NCI-H1436 treated with DMSO at 0.1 percent for 48 hours (cell line): ENCODE measurements at places on chromosomes 11 and 22.
A peak's percentile ranks its signal among the peaks of the same experiment; 100 is the strongest.

- DNase-seq, result no peak
These were observed 7.0 kb downstream of the ISX start for GRCh38 chr22:35072925-35073324.

DNA sequence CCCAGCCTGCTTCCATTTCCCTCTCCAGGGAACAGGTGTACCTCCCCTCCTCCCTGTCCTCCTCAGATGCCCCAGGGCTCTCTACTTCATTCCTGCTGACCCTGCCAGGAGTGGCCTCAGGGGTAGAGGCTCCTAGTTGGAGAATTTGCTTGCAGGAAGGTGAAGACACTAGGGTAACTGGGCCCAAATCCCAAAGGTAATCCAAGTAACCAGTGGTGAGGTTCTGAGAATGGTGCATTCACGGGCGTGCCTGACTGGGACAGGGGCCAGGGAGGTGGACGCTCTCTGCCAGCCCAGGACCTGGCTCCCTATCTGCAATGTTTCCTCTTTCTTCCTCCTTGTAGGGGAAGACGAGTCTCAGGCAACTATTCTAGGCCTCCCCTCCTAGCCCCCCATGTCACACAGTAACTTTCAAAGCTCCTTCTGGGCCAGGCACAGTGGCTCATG lies 2.9 kb downstream of the SLC35C1 start:
- DNase-seq, result no peak

DNA sequence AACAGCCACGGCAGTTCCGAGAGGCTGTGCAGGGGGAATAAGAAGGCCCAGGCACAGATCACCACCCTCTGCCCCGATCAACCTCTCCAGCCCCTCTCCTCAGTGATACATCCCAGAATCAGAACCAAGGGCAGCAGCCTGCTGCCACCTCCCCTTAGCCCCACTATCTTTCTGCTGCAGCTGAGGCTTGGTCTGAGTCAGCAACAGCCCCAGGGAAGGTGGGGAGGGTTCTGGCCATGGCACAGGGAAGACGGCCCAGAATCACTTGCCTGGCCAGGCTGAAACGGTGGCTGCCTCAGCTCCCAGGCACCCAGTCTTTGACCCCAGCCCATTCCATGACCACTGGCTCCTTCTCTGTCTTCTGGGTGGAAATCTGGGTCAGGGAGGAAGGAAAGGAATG lies 2.3 kb downstream of the CHID1 start:
- no peak for DNase-seq

- DNase-seq, result no peak
These were observed 135.7 kb downstream of the NECTIN1 start for GRCh38 chr11:119593346-119593745.

DNA sequence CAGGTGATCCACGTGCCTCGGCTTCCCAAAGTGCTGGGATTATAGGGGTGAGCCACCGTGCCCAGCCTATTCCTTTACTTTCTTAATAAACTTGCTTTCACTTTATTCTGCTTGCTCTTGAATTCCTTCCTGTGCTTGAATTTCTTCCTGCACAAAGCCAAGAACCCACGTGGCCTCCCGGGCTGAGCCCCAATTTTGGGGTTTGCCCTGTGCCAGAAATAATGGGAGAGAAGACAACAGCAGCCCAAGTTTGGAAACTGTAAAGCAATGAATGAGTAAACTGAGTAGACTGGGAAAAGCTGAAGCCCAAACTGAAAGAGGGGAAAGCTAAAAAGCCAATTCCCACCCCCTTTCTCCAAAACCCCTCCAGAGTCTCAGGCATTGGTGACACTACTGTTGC lies 136.4 kb downstream of the NECTIN1 start:
- DNase-seq, result no peak

DNA sequence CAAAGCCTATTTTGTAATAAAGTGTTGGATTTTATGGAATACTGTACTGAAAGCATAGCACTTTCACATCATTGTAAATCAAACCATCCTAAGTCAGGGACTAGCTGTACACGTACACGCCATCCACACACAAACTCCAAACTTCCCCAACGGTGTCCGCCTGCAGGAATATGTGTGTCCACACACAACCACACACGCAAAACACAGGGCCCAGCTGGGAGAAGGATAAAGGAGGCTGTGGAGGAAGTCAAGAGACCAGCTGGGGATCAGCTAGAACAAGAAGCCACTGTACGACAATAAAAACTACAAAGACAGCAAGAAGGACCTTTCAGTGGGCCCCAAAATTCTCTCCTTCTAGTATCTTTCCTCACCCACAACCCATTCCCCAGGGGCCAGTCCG lies 1.6 kb downstream of the TRIM29 start:
- DNase-seq, result no peak

- no peak for DNase-seq
These were observed 16.0 kb upstream of the LINC01488 start for GRCh38 chr11:69465236-69466000.

GRCh38 chr11:129910360-129910759 lies 15.0 kb upstream of the NFRKB start:
- DNase-seq, result no peak

DNA sequence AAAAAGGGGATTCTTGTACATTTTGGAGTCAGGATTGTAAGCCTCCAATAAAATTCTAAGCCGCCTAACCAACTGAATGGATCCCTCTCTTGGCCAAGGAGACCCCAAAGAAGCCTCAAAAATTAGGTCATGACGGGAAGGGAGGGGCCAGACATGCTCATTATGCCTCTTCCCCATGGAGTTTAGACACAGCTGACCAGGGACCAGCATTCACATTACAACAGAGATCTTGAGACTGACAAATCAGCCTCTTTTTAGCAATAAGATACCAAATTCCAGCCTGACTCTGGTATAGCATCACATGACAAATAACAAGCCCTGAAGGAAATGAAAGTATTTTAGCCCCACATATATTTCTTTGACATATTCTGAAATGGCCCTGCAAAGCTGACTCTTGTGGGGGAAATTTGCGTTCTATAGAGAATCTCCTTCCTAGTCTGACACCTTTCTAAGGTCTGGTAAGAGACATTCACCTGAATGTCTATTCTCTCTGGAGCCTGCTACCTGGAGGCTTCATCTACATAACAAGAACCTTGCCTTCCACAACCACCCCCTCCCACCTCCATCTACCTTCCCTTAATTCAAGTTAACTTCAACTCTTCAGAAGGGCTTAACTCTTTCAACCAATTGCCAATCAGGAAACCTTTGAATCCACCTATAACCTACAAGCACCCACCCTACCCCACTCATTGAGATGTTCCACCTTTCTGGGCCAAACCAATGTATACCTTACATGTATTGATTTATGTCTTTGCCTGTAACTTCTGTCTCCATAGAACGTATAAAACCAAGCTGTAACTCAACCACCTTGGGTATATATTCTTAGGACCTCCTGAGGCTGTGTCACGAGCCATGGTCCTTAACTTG lies 10.3 kb downstream of the GAL start:
- DNase-seq, result no peak

GRCh38 chr22:39456522-39457197 lies at the start of gene MGAT3:
MGAT3 (plus strand) TSS chr22:39457012; CDS start chr22:39487348, 30,336 bp downstream.
- DNase-seq, result no peak

GRCh38 chr11:1340111-1340510 lies 30.7 kb upstream of the TOLLIP start:
- DNase-seq, result no peak

DNA sequence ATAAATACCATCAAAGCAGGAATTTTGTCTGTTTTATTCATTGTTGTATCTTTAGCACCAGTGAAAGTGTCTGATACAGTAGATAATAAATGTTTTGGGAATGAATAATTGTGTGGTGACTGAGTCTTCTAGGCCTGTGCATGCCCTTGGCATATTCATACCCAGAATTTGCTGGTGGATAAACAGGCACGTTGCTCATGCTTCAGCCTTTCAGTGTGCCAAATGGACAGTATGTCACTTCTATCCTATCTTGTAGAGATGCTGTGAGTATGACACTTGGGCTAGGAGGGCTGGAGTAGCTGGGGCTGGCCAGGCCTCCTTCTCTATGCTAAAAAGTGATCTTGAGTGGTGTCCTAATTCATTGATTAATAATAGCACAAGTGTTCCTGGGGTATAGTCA lies 287.3 kb upstream of the DDI1 start:
- DNase-seq, result no peak

GRCh38 chr11:75845324-75845723 lies 30.3 kb downstream of the UVRAG start:
- DNase-seq, result no peak

GRCh38 chr22:47334601-47335000 lies 572.2 kb downstream of the TBC1D22A start:
- no peak for DNase-seq

DNA sequence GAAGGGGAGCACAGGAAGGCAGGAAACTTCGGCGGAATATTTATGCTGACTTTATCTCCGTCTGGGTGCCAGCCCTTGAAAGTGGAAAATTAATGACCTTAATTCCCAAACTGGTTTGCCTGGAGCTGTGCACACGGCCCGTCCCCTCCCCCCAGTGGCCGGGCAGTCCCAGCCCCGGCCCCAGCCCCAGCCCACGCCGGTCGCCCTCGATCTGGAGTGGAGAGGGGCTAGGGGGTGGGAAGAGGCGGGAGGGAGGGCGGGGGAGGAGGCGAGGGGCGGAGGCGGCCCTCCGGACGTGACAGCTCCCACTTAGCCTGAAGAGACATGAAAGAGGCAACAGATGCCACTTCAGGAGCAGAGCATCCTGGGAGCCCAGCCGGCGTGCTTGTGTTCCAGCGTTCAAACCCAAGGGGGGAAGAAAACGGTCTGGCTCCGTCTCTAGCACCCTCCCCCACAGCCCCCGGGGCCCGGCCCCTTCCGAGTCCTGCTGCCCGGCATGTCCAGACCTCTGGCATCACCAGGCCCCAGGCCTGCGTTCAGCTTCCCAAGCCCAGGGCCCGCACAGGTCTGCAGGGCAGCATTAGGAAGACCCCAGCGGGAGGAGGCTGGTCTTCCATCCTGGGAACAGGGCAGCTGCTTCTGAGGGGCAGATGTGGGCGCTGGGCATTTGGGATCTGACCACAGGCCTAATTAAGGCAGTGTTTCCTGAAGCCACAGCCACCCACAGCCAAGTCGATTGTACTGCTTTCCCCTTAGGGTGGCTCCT lies 20.0 kb upstream of the LMO1 start:
- peak; percentile 80 for DNase-seq

DNA sequence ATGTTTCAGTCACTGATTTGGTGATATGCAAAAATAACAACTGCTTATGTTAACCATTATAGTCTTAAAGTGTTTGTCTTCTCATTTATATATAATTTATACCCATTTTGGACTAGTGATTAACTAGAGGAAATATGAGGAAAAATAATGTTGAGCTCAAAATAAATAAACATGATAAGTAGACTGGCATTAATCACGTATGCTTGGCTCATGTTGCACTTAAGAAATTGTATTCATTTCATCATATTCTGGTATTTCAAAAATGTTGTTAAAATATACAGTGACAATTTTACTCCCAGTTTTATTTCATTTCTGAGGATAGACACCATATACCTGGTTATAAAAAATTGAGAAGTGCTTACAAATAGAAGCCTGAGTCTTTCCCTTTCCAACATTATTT lies 3.8 kb upstream of the OR10D3 start:
- no peak for DNase-seq
